ENCODE measurements at places on chromosomes 1 and 21. TPM values are rescaled to one million over a fixed set of nuclear protein-coding genes. Genes with fewer than 3 reads are reported as not detected.

DNA sequence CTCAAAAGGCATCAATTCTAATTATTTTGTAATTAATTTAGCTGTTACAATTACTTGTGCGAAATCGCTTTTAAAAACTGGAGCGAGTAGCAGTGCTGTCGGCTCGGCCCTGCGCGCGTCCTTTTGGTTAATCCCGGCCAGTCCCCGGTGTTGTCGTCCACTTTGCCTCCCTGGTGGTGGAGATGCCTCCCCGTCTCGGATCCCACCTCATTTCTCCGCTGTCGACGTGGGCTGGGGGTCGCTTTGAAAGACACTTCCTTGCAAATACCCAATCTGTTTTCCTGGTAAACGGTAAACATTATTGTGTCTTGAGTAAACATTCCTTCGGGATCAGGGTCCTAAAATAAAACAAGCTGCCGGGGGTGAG is 3.7 kb downstream of the FOXD3 start:
- no peak for DNase-seq

DNA sequence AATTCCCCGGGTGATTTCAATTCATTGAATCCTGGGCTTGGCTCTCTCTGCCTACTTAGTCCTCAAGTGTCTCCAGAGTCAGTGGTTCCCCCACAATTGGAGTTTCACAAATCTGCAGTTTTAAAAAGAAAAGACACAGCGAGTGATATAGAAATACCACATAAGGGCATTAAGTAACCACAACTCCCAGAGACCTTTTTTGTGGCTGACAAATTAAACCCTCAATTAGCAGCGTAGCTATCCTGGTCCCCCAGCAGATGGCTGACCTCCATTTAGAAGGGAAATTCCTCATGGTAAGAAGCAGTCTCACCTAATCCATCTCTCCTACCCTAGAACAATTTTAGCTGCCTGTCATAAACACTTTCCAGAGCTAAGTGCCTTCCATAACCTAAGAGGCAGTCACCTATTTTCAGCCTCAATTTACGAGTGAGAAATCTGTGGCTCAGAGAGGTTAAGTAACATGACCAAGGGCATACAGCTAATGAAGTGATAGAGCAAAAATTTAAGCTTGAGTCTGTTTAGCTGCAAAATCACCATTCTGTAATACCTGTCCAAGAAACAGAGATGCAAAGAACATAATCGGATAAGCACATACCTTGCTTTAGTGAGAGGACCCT is 56.0 kb upstream of the NBPF3 start:
- DNase-seq, result no peak

GRCh38 chr1:201632364-201632952 is 93.5 kb downstream of the NAV1 start:
- DNase-seq, result no peak

DNA sequence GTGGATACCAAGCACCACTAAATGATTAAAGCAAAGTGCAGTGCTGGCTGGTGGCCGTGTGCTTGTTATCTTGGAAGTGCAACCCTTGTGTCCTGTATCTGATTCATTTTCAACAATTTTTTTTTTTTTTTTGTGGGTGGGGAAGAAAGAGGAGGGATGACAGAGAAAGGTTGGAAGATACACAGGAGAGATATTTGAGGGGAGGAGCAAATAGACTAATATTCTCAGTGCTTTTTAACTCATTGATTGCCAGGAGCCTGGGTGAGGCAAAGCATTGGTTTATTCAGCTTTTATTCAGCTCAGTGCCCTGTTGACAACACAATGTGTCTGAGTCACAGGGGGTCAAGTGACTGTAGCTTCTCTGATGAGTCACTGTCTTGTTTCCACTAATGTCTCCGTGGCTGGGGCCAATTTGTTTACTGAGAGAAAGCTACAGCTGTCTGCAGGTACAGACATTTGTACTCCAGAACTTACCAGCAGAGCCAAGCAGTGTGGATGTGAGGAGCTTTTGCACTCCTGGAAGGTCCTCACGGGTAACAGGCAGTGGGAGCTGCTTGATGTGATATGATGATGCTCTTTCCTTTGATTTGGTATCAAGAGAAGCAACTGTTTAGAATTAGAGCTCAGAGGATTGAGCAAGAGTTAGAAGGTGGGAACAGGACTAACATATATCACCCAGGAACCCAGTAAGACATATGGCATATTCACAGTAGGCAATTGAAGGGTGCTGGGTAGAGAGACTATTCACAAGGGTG is 23.6 kb upstream of the DNM3 start:
- peak; percentile 57 for DNase-seq

DNA sequence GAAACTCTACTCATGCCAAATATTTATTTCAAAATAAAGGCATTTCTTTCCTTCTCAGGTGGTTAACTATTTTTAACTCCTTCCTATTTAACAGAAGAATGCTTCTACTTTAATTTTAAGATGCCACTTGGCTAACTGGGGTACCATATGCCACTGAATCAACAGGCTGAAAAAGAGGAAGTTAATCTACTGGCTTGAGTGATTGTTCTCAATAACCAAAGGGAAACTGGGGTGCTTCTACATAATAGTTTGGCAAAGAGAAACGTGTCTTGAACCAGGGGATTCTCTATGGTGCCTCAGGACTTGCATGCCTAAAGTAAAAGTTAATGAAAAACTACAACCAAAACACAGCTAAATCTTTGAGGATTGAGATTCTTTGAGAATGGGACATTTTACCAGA is 142.6 kb downstream of the DENND1B start:
- no peak for DNase-seq

The CNR2 gene
- polyA plus RNA-seq, result 0.12 TPM

The TFF2 gene
- polyA plus RNA-seq, result not detected
